Stomach (tissue), 19 donors: ENCODE measurements at places on chromosomes 1 and 21. TPM values are rescaled to one million over a fixed set of nuclear protein-coding genes. Genes with fewer than 3 reads are reported as not detected.

DNA sequence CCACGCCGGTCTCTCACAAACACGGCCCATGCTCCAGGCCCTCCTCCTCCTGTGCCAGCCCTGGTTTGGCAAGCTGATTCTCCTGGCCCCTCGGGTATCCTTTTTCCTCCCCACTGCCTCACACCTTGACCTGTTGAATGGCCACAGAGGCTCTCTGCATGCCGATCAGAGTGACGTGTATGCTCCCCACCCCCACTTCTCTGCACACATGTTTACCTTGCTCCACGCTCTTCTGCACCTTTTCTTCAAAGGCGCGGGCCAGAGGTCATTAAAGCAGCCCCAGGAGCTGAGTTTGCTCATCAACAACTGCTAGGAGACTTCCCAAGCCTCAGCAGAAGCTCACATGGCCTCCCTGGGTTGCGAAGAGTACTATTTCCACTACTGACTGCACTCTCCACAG is 139.3 kb upstream of the EDN2 start:
- H3K27ac ChIP-seq: no peak overlapping the region
- no peak for DNase-seq
- peaks cover 19% of the 10 kb centered on the region for H3K4me1 ChIP-seq
- H3K27me3 ChIP-seq: no peaks in the 10 kb centered on the region
- H3K36me3 ChIP-seq: no peaks in the 10 kb centered on the region
- H3K4me3 ChIP-seq: no peak overlapping the region

DNA sequence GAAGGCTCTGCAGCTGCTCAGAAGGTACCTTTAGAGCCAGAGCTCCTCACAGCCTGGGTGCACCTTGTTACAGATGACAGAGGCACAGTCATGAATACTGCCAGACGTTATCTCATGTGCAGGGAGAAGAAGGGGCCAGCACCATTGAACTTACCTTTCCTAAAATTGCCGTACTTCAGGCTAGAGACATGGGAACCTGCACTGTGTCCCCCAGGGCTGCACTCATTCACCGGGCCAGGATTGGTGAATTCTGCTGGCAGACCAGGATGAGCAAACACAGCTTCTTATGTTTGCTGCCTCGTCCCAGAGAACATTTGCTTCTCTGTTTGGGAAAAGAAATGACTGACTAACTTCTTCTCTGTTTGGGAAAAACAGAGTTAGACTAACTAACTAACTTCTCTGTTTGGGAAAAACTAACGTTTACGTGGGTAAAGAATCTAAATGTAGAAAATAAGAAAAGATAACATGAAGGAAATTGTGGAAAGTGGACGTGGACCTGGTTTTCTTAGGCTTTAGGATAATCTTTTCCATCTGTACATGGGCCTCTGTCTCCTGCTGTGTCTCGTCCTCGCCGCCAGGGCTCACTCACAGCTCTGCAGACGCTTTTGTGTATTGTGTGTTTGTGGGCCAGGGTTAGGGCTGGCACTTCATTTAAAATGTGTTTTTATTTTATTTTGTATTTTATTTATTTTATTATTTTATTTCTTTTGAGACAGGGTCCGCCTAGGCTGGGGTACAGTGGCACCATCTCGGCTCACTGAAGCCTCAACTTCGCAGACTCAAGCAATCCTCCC is 9.9 kb downstream of the OBSCN start:
- H3K27ac ChIP-seq: no peak overlapping the region
- H3K36me3 ChIP-seq: no peaks in the 10 kb centered on the region
- H3K27me3 ChIP-seq: no peaks in the 10 kb centered on the region
- no peak for DNase-seq

GRCh38 chr1:27596261-27596660 is 7.7 kb downstream of the AHDC1 start:
- no peaks in the 10 kb centered on the region for H3K27me3 ChIP-seq
- peaks cover 100% of the 10 kb centered on the region for H3K4me1 ChIP-seq
- no peak overlapping the region for H3K4me3 ChIP-seq
- H3K27ac ChIP-seq: peak overlapping the region; percentile 20
- no peaks in the 10 kb centered on the region for H3K36me3 ChIP-seq
- DNase-seq: peak; percentile 24

Gene FNDC5
- total RNA-seq: 0.89 TPM

Gene LDLRAD1
- not detected for total RNA-seq

Gene KRTAP10-10
- total RNA-seq: not detected

Gene LMOD1
- total RNA-seq: 420 TPM
